ENCODE measurements at places on chromosomes 3 and 15.

- DNase-seq = no peak
Observed at GRCh38 chr3:97269202-97269601, 454.8 kb downstream of the EPHA6 start.

- DNase-seq = no peak
Observed at GRCh38 chr15:89946681-89947299, 34.0 kb upstream of the ARPIN start.

GRCh38 chr3:39870706-39871105 lies 61.3 kb downstream of the MYRIP start:
- DNase-seq = no peak

GRCh38 chr3:63429905-63430304 lies 151.8 kb downstream of the SYNPR start:
- DNase-seq = no peak

GRCh38 chr3:196800742-196801434 lies 61.2 kb downstream of the PAK2 start:
- no peak for DNase-seq

DNA sequence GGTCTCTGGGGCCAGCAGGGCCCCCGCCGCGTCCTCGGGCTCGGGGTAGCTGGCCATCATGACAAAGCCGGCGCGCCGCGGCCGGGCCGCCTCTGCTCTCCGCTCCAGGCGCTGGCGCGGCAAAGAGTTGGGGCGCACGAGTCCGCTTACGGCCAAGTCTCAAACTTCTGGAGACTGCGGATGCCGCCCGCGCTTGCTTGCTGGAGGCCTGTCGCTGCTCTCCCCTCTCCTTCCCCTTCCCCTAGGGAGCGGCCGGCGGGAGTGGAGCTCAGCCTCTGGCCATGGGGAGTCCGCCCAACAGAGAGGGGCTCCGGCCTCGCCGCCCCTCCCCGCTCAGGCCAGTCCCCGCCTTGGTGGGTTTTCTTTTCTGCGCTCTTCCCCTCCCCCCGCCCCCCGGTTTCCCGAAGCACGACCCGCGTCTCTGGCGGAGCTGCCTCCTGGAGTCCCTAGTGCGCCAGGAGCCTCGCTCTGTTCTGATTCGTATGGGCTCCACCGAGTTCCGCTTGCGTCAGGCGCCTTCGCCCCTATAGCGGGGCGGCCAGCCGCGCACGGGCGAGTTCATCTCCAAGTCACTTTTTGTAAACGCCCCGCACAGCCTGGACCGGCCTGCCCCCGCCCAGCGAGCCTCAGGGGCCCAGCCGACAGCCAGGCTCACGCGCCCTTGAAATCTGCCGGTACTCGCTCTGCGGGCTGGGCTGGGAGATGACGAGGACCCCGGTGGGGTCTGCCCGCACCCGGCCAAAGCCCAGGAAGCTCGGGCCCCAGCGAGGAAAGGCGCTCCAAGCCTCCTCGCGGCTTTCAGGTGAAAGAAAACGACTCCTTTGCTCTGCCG lies at the start of the genes FOXL2 and FOXL2NB:
Gene FOXL2, minus strand, starts transcription at position 475 of the 832 bp plus-strand sequence. Its CDS starts 415 bp downstream, at position 60.
Gene FOXL2NB, plus strand, starts transcription at position 555 of the 832 bp plus-strand sequence. Its CDS starts 148 bp downstream, at position 703.
- DNase-seq = no peak

GRCh38 chr3:34972481-34972880 lies 666.8 kb upstream of the ARPP21 start:
- no peak for DNase-seq
